ENCODE measurements at places on chromosomes 1 and 21.

GRCh38 chr1:10862743-10863335, 66.4 kb upstream of the CASZ1 start:
- H3K27ac ChIP-seq = no peak overlapping the region
- H3K27me3 ChIP-seq = peaks cover 31% of the 10 kb centered on the region
- H3K4me3 ChIP-seq = no peak overlapping the region
- H3K36me3 ChIP-seq = no peaks in the 10 kb centered on the region
- DNase-seq = no peak

DNA sequence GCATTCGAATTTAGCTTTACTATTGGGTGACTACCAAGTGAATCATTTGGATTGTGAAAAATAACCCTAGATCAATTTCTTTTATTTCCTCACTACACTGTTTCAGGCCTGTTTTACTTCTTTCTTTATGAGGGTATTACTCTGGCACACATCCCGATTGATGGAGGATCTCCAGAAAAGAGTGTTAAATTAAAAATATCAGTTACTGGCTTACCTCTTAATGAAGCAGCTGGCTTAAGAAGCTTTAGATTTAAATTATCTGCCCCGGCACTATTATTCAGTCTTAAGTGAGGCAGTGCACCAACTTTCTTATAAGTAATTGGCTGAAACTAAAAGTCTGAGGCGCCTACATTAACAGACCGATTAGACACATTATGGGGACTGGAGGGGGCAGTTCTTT, 1097.4 kb downstream of the TTLL7 start:
- H3K27ac ChIP-seq = no peak overlapping the region
- H3K27me3 ChIP-seq = no peaks in the 10 kb centered on the region
- H3K4me3 ChIP-seq = no peak overlapping the region

DNA sequence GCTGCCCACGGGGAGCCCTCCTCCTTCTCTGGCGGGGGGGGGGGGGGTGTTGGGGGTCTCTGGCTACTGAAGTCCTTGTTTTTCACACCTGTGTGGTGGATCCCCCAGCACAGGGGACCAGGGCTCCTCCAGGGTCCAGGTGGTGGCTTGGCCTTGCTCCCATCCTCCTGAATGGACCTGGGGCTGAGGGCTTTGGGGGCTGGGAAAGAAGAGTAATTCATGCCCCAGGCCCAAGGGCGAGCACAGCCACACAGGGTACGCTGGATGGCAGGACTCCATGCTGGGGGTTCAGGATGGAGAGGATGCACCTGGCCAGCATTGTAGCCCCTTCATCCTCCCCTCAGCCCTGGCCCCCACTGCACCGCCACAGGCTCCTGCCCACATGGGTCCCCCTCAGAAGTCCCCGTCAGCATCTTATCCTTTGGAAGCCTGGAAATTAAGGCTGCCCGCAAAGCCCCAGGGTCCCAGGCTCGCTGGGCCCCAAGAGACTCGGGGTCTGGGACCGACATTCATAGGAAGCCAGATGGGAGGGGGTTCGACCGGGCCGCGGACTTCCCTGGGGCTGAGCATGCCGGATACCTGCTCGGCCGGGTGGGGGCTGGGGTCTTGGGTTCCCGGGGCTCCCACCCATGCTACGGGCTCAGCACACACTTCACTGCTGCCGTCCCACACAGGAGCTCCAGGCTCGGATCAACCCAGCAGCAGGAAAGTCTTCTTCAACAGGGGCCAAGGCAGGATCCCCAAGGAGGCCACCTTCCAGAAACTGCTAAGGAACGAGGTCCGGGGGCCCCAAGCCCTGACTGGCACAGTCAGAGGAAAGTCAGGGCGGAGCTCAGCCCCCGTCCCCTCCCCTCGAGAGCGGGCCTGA, 49.0 kb upstream of the ACTRT2 start:
- no peaks in the 10 kb centered on the region for H3K27me3 ChIP-seq
- H3K4me1 ChIP-seq = no peaks in the 10 kb centered on the region
- H3K36me3 ChIP-seq = peaks cover 8% of the 10 kb centered on the region
- no peak overlapping the region for H3K27ac ChIP-seq

DNA sequence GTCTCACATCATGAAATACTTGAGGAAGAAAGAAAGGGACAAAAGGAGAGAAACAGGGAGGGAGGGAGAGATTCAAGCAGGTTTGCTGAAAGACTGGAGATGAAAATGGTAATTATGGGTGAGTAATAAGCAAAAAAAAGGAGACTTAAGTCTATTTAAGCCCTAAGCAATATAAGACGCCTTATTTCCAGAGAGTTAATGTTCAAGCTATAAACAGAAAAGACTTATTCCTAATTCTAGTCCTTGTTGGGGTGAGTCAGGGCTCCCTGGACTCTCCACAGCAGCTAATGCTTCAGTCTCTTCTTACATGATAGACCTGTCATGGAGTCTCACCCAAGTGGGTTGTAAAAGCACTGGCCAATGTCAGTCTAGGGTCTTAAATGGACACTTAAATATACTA, 619.2 kb downstream of the SMYD3 start:
- H3K4me1 ChIP-seq = peaks cover 3% of the 10 kb centered on the region
- H3K27me3 ChIP-seq = no peaks in the 10 kb centered on the region
- no peak overlapping the region for H3K27ac ChIP-seq
- DNase-seq = no peak

DNA sequence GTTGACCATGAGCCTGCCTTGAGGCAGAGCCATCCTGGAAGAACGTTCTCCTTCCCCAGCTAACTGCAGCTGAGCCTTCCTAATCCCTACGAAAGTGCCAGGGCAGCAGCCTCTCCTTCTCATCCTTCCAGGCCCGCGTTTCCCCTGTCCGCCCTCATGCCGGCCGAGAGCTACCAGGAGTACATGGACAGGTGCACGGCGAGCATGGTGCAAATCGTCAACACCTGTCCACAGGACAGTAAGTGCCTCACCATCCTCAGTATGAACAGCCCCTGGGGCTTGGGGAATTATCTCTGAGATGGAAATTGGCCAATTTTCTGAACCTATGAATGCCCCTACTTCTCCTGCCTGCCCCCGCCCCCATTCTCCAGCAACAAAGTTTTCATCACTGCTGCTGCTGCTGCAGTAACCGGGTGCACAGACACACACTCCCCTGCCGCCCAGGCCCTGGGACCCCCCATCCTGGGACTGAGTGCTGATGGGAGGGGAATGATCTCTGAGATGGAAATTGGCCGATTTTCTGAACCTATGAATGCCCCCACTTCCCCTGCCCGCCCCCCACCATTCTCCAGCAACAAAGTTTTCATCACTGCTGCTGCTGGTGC, 39.6 kb downstream of the UBASH3A start:
- H3K27me3 ChIP-seq = no peaks in the 10 kb centered on the region
- no peaks in the 10 kb centered on the region for H3K36me3 ChIP-seq
- no peak overlapping the region for H3K27ac ChIP-seq
- no peaks in the 10 kb centered on the region for H3K4me1 ChIP-seq
- no peak overlapping the region for H3K4me3 ChIP-seq

DNA sequence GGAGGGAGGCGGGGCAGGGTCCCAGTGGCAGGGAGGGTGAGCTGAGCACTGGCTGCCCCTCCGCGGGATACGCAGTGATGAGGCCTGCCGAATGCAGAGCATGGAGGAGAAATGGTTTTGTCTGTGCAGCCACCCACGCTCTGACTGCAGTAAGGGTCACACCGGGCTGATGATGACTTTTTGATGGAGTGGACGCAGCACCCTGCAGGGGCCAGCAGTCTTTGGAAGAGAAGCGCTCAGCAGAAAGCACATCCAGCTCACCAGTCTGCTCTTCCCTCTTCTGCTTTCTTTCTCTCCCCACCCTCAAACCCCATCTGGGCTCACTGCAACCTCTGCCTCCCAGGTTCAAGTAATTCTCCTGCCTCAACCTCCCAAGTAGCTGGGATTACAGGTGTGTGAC, 61.9 kb upstream of the ATP1A1 start:
- H3K27ac ChIP-seq = no peak overlapping the region
- H3K4me3 ChIP-seq = no peak overlapping the region
- H3K4me1 ChIP-seq = peaks cover 22% of the 10 kb centered on the region

GRCh38 chr1:164361927-164362326, 197.1 kb upstream of the PBX1 start:
- H3K36me3 ChIP-seq = peaks cover 11% of the 10 kb centered on the region
- DNase-seq = no peak
- H3K27me3 ChIP-seq = no peaks in the 10 kb centered on the region

- no peaks in the 10 kb centered on the region for H3K36me3 ChIP-seq
- H3K27me3 ChIP-seq = no peaks in the 10 kb centered on the region
- H3K4me3 ChIP-seq = no peak overlapping the region
- H3K27ac ChIP-seq = no peak overlapping the region
Observed at GRCh38 chr1:168739908-168740307, 10.9 kb upstream of the DPT start.

GRCh38 chr1:150371110-150371509, 7.2 kb downstream of the RPRD2 start:
- no peaks in the 10 kb centered on the region for H3K36me3 ChIP-seq
- no peak for DNase-seq
- H3K4me1 ChIP-seq = peaks cover 46% of the 10 kb centered on the region
- H3K27me3 ChIP-seq = no peaks in the 10 kb centered on the region
- no peak overlapping the region for H3K27ac ChIP-seq

GRCh38 chr1:17700945-17701810, 54.0 kb upstream of the ACTL8 start:
- no peaks in the 10 kb centered on the region for H3K36me3 ChIP-seq
- no peaks in the 10 kb centered on the region for H3K27me3 ChIP-seq

GRCh38 chr1:224251741-224252146, 68.7 kb downstream of the DEGS1 start:
- H3K4me1 ChIP-seq = peaks cover 9% of the 10 kb centered on the region
- peak overlapping the region; percentile 62 for H3K27ac ChIP-seq
- DNase-seq = no peak
- H3K27me3 ChIP-seq = no peaks in the 10 kb centered on the region
- peaks cover 23% of the 10 kb centered on the region for H3K36me3 ChIP-seq

DNA sequence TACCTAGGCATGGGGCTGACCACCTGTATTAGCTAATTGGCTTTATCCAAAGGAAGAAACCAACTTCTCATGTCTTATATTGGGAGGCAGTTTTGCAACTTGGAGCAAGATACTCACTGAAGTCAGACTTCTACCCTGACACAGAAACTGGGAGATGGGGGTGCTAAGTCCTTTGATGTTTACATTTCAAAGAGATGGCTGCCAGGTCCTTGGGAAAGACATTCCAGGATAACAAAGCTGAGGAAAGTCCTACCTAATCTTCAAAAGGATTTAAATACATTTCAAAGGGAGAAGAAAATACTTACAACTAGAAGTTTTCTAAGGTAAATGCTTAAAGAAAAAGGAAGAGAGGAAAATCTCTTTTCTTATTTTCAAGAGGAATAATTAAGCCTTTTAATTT, 62.1 kb downstream of the FH start:
- peaks cover 52% of the 10 kb centered on the region for H3K27me3 ChIP-seq
- H3K36me3 ChIP-seq = no peaks in the 10 kb centered on the region
- DNase-seq = no peak
- H3K4me3 ChIP-seq = no peak overlapping the region

DNA sequence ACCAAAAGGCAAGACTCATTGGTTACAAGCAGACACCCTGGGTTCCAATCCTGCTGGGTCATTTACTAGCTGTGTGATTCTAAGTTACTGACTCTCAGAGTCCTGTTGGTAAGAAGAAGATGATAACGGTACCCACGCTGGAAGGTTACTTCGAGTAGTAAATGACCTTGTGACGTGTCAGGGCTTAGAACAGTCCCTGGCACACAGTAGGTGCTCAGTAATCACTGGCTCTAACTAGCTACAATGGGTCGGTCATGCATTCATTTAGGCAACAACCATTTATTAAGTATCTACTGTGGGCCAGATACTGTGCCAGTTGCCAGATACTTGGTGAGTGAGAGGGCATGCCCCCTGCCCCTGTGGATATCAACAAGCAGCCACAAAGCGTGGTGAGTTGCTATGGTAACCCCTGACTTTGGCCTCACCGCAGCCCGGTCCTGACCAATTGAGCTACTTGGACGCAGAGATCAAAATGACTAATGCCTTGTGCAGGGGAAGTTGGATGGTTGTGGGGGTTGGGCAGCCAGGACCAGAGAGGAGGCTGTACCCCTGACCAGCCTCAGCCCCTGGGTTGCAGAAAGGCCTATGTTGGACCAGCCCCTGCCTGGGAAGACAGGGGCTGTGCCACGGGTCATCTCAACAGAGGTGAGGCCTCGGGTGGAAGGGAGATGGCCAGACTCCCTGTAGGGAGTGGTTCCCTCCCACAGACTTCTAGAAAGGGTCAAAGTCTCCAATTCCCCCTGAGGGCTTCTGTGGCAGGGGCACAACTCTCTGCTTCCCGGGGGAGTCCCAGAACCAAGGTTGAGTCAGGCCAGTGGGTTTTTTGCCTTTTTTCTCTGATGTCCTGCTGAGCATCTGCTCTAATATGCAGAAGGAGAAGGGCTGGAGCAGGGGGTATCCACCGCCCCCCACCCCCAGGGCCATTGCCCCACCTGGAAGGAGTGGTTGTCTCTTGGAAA, 16.0 kb downstream of the DHRS3 start:
- peak overlapping the region; percentile 61 for H3K27ac ChIP-seq
- H3K36me3 ChIP-seq = peaks cover 10% of the 10 kb centered on the region
- peaks cover 5% of the 10 kb centered on the region for H3K27me3 ChIP-seq
- H3K4me3 ChIP-seq = no peak overlapping the region
- H3K4me1 ChIP-seq = peaks cover 62% of the 10 kb centered on the region

DNA sequence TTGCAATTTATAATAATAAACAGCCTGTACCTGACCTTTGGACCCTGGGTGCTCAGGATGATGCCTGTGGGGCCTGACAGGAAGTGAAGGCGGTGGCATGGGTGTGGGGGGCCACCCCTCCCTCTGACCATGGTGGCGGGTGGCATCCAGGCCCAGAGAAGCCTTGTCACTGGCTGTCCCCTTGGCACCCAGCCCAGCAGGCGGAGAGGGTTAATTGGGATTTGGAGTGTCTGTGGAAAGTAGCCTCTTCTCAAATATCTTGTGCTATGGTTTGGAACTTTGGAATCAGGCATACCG, 20.5 kb downstream of the SOX13 start:
- H3K36me3 ChIP-seq = no peaks in the 10 kb centered on the region
- no peak overlapping the region for H3K4me3 ChIP-seq
- DNase-seq = no peak
- H3K4me1 ChIP-seq = peaks cover 86% of the 10 kb centered on the region
- peak overlapping the region; percentile 62 for H3K27ac ChIP-seq

DNA sequence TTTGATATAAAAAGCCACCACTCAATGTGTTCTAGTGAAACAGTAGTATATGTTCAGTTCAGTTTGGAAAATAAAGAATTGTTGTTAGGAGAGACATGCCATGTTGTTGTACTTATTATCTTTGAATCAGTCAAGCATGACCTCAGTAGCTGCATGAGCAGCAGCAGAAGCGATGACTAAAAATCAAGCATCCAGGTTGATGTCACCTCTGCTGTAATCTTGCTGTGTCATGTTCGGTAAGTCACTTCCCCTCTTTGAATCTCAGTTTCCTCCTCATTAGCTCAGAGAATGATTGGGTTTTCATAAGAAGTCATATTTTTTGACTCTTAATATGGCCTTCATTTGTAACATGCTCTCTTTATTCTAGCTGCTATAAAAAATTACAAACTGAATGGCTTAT, 428.4 kb upstream of the B3GALT2 start:
- no peak overlapping the region for H3K4me3 ChIP-seq
- H3K27ac ChIP-seq = no peak overlapping the region
- DNase-seq = no peak
